ENCODE measurements at places on chromosomes 16 and 17. TPM values are rescaled to one million over a fixed set of nuclear protein-coding genes. Genes with fewer than 3 reads are reported as not detected.
A peak's percentile ranks its signal among the peaks of the same experiment; 100 is the strongest.

DNA sequence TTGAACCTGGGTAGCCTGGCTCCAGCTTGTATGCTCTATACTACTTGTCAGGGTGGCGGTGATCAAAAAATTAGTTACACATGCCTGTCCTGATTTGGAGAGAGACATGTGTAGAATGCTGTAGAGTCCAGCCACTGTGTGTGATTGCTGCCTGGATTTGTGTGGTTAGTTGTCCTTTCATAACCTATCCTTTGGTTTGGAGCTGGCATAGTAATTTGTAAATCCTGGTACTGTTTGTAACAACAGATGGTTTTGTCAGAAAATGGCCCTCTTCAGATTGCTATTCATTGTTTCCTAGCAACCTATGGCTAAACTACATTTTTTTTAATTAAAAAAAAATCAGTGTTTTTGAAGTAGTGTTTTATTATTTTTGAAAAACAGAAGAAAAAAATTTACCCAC, 30.5 kb downstream of the ETV4 start:
- no peak for DNase-seq

- DNase-seq: no peak
Observed at GRCh38 chr16:79472426-79472825, 128.1 kb downstream of the MAF start.

DNA sequence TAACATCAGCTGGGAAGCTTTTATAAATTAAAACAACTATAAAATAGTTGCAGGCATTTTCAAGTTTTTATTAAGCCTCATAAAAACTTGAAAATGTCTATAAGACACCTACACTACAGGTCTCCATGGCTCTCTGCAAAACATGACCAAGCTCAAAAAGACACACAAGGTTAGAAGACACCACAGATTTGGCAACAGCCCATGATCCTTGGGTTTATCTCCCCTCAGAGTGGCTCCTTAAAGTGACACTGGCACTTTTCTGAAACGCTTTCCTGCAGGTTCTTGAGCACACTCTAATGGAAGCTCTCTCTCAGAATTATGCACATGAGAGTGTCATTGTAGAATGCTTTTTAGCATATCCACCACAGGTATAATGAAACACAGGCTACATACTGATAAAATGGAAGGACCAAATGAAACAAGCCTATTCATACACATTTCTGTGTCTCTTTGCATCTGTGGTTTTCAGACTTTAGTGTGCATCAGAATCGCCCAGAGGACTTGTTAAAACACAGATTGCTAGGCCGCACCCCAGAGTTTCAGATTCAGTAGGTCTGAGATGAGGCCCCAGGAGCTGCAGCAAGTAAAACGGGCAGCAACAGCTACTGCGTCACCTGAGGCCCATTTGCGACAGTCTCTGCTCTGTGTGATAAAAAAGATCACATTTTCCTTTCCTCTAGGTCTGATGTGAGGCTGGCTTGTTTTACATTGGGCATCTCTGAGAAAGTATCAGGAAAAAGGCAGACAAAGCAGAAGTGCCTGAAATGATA, 75.0 kb upstream of the WSB1 start:
- DNase-seq: no peak

GRCh38 chr17:82587234-82588086, 60.8 kb downstream of the WDR45B start:
- DNase-seq: peak; percentile 73

DNA sequence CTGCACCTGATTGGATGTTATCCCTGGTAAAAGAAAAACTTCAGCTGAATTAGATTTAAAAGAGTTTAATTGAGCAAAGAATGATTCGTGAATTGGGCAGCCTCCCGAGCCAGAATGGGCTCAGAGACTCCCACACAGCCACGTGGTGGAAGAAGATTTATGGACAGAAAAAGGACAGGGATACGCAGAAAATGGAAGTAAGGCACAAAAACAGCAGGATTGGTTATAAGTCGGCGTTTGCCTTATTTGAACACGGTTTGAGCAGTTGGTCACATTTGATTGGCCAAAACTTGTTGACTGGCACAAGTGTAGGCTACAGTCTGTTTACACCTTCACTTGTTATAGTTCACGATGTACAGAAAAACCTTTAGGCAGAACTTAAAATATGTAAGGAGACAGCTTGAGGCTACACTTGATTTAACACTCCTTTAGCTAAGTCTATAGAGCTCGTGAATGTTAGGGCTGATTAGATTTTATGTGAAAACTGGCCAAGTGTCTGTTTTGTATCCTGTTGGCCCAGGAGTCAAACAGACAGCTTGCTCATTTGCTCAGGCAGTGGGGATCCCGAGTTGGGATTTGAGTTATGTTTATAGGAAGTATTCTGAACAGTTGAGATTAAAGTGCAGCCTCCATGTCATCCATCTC, 119.5 kb upstream of the SHISA6 start:
- DNase-seq: no peak

DNA sequence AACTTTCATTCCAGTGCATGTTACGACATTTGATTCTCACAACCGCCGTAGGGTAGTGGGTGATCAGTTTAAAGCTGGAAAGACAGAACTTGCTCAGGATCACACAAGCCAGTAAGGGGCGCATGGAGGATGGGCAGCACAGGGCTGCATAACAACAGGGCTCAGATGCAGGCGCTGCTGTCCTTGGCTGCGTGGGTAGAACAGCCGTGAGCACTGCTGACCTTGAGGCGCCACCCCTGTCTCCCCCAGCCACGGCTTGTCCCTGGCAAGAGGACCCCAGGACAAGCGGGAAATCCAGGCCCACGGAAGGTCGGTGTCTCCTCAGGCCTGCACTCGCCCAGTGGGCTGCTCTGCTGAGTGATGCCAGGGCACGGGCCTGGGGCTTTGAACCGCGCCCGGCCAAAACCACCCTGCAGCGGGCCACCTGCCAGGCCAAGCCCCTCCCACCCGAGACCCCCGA, 84.7 kb downstream of the LMF1 start:
- DNase-seq: peak; percentile 28

The HBM gene
- total RNA-seq: not detected

The OR1A1 gene
- total RNA-seq: not detected

GRCh38 chr16:73713778-73714495, 582.7 kb upstream of the PSMD7 start:
- DNase-seq: no peak

- no peak for DNase-seq
Observed at GRCh38 chr17:28657756-28658155, 4.0 kb downstream of the SDF2 start.
